ENCODE measurements at places on chromosomes 1 and 21. TPM values are rescaled to one million over a fixed set of nuclear protein-coding genes. Genes with fewer than 3 reads are reported as not detected.

DNA sequence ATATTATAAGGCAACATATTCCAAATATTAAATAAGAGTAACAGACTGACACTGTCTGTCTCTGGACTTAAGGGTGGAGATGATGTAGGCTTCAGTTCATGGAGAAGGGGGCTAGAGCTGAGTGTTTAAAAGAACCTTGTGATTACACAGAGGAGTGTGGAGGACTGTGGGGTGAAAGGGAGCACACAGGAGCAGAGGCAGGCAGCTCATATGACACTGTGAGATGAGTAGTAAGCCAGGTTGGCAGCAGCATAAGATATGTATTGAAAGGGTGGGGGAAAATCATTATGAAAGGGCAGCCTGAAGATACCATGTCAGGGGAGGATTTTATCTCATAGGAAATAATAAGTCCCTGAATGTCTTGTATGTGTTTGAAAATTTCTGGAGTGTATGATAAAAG is 104.5 kb downstream of the AK5 start:
- no peak for DNase-seq

The HMGCS2 gene
- total RNA-seq: 65.5 TPM

GRCh38 chr21:31566064-31566463 is 93.4 kb upstream of the SOD1 start:
- DNase-seq: no peak

GRCh38 chr21:34574601-34575529 is 40.0 kb downstream of the RCAN1 start:
- no peak for DNase-seq

GRCh38 chr1:14507262-14507661 is 91.2 kb upstream of the KAZN start:
- no peak for DNase-seq

- DNase-seq: no peak
Observed at GRCh38 chr1:91736715-91737615, 149.0 kb downstream of the TGFBR3 start.

DNA sequence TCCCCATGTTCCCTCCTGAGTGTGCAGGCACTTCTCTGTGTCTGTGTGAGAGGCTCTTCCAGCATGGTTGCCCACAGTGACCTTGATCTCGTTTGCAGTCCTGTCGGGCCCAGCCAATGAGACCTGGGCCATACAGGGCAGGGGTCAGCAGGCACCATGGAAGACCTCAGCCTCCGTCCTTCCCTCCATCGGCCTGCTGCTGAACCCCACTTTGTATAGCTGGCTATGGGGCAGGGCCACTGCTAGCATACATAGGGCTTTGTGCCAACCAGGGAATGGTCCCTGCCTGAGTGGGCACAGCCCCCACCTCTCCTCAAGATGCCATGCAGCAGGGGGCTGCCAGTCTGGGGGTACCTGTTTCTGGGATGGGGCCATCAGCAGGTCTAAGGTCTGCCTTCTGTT is 3.8 kb downstream of the C1orf35 start:
- DNase-seq: no peak

GRCh38 chr1:3530926-3531818 is 76.7 kb downstream of the ARHGEF16 start:
- peak; percentile 82 for DNase-seq

- DNase-seq: no peak
Observed at GRCh38 chr1:154469844-154470560, 32.0 kb upstream of the TDRD10 start.

DNA sequence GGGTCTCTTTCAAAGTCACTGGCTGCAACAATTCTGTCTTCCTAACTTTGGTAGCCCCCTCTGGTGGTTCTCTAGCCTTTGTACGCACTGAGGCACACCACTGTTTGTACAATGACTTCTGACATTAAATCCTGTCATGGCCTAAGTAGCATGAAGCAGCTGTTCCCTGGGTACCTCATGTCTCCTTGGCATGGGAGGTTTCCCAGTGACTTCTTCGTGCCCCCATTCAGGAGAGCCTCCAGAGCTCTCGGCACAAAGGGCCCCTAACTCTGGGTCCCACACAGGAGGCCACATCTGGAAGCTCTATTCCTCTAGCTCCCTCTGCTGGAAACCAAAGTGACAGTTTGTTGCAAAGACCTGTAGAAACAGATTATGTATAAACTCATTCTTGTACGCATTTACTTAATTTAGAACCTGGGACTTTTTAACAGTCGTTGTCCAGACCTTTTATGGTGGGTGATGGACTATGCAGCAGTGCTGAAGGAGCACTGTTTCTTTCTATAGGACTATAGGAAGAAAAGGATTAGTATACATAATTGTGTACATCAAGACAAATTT is 13.4 kb downstream of the SWT1 start:
- no peak for DNase-seq

DNA sequence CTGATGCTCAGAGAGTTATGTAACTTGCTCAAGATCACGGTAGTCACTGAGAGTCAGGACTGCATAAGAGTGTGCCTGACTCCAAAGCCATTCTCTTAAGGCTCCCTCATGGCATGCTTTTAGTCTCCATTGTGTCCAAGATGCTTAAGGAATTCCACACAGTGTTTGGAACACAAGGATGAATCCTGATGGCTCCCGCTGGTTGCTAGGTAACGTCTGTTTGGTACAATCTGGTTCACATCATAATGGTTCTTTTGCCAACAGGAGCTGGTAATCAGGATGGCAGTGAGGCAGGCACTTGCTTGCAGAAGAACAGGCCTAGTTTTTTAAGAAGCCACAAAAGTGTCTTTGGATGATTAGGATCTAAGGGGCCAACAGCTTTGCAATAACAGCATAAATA is 436.5 kb upstream of the DAB1 start:
- DNase-seq: no peak

The LORICRIN gene
- total RNA-seq: not detected

GRCh38 chr1:157691285-157691920 is 9.2 kb downstream of the FCRL3 start:
- no peak for DNase-seq

GRCh38 chr1:111618961-111619634 is 491 bp upstream of the RAP1A start:
- no peak for DNase-seq
